Right lobe of liver (tissue), 6 donors: ENCODE measurements at places on chromosomes 7 and 10. TPM values are rescaled to one million over a fixed set of nuclear protein-coding genes. Genes with fewer than 3 reads are reported as not detected.

Gene ALOX5
- total RNA-seq, result 10.2 TPM

Gene GDF2
- total RNA-seq, result 8.0 TPM

Gene GPER1
- 11.2 TPM for total RNA-seq

Gene OR6B1
- total RNA-seq, result not detected

Gene SLC13A1
- total RNA-seq, result not detected

Gene HTR7
- 0.16 TPM for total RNA-seq

Gene MOGAT3
- total RNA-seq, result 14.6 TPM

Gene SPDYE3
- total RNA-seq, result not detected

Gene CALHM3
- not detected for total RNA-seq

Gene GPR26
- not detected for total RNA-seq

Gene UPP1
- 17.6 TPM for total RNA-seq

Gene ARF5
- total RNA-seq, result 92.2 TPM

Gene GUSB
- total RNA-seq, result 82.6 TPM

Gene NYAP1
- 0.33 TPM for total RNA-seq

Gene FAM25A
- total RNA-seq, result not detected

Gene DOCK4
- total RNA-seq, result 29.9 TPM

Gene METTL27
- total RNA-seq, result 1.3 TPM

Gene YKT6
- 22.1 TPM for total RNA-seq

Gene HILPDA
- 6.1 TPM for total RNA-seq

Gene CLCN1
- total RNA-seq, result not detected

Gene DNAJC12
- total RNA-seq, result 23.1 TPM
